SIG-M5 (cell line): ENCODE measurements at places on chromosomes 7 and 10.

- no peak for DNase-seq
These were observed 215.8 kb downstream of the JAZF1 start for GRCh38 chr7:27964820-27965219.

- no peak for DNase-seq
These were observed 91.0 kb downstream of the BTAF1 start for GRCh38 chr10:92014620-92015019.

DNA sequence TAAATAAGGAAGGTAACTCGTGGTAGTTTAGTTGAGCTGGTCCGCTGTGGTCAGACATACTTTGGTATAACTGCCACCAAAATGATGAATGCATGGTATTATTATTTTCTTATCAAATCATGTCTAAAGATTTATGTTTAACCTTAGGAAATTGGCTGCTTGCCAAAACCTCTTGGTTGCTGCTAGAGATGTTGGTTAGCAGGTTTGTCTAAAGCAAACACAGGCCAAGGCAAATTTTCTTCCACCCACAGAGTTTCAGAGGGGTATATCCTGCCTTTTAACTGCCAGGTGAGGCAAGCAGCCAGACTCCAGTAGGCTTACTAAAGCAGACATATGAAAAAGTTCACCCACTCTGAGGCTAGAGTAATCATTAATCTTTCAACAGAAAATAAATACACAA, 101.4 kb downstream of the SEMA3E start:
- no peak for DNase-seq

GRCh38 chr10:121418126-121418777, 180.0 kb downstream of the FGFR2 start:
- DNase-seq, result no peak

DNA sequence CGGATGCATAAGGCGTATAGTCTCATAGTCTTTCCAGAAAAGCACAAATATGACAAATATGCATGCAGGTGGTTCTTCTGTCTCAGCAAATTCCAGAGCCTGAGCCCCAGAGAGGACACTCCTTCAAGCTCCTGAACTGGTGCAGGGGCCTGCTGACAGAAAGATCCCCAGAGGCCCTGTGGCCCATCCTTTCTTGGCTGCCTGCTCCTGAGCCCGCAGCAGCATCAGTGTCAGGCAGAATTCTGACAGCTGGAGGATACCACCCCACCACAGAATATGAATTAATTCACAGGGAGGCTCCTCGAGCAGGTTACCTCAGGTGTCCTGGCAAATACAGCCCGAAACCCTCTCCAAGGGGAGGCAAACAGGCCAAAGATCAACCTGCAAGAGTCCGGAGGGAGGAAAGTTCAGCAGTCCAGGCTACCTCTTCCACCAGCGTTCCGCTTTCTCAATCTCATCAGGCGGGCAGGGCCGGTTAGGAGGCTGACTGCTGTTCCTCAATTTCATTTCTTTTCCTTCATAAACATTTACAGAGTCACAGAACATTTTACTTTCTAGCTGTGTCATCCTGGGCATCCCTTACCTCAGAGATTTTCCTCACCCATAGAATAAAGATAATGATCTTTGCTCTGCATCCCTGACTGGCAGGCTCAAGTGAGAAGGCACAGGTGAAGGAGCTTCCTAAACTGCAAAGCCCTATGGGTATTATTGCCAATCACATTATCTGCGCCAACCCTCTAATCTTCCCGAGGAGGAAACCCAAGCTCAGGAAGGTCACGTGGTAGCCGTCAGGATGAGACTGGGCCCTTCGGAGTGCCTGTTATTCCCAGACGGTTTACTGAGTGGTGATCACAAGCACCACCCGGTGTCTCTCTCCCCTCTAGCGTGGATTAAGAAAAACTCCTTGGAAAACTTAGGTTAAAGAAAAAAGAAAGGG, 1.4 kb downstream of the DNAJB12 start:
- no peak for DNase-seq

- peak; percentile 92 for DNase-seq
These were observed 37.7 kb downstream of the LRMDA start for GRCh38 chr10:75469006-75469616.

- DNase-seq, result peak; percentile 8
These were observed 82.9 kb downstream of the KIAA1549 start for GRCh38 chr7:138898255-138898654.

- no peak for DNase-seq
These were observed 162.1 kb upstream of the NOBOX start for GRCh38 chr7:144565586-144565985.

GRCh38 chr10:18157881-18158280, 17.7 kb downstream of the CACNB2 start:
- no peak for DNase-seq

GRCh38 chr7:138872576-138872975, 74.6 kb upstream of the ATP6V0A4 start:
- DNase-seq, result no peak

GRCh38 chr7:3636131-3636860, 335.2 kb downstream of the SDK1 start:
- DNase-seq, result no peak

DNA sequence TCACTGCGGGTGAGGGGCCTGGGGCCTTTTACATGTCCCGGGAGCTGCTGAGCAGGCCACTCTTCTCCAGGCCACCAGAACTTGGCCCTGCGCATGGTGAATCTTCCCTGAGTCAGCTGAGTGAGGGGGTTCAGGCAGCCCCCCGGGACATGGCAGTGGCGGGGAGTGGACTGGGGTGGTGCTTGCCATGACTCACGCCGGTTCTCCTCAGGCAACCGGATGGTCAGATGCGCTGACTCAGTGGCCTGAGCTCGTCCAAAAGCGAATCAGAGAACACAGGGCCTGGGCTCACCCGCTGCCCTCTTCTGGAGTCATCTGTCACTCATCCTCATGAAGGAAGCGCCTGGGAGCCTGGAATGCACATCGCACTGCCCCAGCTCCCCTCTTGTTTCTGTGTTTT, 33.5 kb downstream of the HTRA1 start:
- no peak for DNase-seq

DNA sequence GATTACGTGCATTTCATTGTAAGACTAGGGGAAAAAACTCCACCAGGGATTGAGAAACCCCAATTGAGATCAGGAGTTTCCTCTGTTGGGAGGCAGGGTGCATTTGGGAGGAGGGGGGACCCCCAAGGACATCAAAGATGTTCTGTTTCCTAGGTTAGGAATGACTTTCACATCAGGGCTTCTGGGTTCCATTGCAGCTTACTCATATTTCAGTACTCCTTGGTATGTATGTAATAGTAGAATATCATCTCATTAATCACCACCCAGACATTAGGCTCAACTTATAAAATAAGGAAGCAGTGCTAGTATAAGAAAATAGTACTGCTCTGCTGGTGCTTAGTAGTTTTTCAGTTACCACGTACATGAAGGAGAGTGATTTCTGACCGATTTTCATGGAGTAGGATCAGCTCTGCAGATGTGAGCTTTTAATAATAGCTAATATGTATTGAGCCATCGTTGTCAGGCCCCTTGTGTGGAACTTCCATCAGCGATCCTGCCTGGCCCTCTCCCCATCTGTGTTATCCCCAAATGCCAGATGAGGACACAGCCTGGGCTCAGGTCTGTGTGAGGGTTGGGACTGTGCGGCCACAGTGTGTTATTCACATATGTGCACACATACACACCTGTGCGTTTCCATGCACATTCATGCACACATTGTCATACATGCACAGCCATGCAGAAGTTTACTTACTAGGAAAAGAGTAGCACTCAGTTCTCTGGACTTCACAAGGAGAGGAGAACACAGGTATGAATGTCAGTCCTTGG, 23.5 kb downstream of the UPP1 start:
- DNase-seq, result no peak
